ENCODE measurements at places on chromosomes 2 and 18.

GRCh38 chr2:129903586-129904425 lies 75.7 kb upstream of the RAB6C start:
- no peak for DNase-seq

GRCh38 chr2:137865954-137866540 lies 98.2 kb upstream of the HNMT start:
- DNase-seq: peak; percentile 20

DNA sequence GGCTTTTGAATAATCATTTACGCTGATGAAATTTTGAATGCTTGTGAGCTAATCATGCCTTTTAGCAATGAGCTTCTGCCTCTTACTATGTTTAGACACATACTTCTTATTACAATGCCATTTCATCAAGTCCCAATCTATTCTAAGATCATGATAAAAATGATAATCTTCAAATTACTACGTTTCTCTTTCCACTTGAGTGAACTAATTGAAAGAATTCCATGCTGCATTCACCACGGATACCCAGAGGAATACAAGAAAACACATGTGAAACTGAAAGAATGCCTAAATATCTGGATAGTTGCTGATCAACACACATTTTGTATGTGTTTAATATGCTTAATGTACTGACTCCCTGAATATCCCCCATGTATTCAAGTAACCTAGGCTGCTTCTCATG lies 62.3 kb downstream of the LRRTM4 start:
- DNase-seq: no peak

DNA sequence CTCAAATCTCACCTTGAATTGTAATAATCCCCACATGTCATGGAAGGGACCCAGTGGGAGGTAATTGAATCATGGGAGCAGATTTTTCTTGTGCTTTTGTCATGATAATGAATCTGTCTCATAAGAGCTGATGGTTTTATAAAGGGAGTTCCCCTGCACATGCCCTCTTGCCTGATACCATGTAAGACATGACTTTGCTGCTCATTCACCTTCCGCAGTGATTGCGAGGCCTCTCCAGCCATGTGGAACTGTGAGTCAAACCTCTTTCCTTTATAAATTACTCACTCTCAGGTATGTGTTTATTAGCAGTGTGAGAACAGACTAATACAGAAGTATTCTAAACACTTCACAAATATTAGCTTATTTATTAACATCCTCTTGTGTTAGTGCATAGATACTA lies 516.7 kb downstream of the LRRTM4 start:
- DNase-seq: no peak

DNA sequence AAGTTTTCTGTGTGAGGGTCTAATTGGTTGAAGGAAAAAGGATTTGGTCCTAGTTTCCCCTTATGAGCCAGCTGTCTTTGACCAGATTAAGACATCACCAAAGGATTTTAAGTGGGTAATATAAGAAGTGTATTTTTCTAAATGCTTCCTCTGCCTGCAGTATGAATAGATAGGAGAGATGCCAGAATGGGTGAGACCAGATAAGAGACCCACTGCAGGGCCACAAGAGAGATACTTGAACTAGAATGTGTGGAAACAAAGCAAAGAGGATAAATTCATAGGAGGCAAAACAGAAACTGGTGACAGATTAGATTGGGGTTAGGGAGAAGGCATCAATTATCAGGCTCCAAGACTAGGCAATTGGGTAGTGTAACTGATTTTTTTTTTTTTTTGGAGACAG lies 1.1 kb upstream of the HDHD2 start:
- DNase-seq: peak; percentile 25

- no peak for DNase-seq
Observed at GRCh38 chr2:9166579-9167377, 39.8 kb upstream of the ASAP2 start.

DNA sequence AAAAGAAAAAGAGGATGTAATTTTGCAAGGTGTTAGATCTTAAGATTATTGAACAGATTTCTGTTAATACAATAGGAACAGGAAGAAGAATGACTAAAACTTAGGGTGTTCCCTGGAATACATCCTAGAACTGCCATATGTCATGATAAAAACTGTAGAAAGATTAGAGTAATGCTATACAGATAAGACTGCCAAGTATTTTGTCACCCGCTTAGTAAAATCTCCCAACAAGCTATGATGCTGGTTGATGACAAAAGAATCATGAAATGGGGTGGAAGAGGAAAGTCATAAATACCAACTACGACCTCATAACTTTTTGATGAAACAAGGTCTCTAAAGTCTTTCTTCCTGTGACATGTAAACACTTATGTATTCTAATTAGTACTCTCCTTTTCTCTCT lies 163.6 kb upstream of the COL3A1 start:
- no peak for DNase-seq

DNA sequence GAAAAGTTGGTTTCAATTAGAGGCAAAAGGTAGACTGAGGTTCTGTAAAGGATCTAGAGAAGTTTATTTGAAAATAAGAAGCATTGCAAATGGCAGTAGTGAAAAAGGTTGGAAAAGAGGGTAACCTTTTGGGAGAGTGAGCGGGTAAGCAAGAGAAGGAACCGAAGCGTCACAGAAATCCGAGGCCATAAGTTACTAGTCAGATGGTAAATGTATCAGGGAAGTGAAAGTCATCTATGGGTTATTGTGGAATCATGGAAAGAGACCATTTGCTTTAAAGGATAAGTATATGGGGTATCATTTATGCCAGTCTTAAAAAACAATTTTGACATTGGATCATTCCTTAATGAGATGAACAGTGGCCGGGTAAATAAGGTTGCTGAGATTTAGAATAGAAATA lies 30.5 kb downstream of the EML4 start:
- DNase-seq: no peak

DNA sequence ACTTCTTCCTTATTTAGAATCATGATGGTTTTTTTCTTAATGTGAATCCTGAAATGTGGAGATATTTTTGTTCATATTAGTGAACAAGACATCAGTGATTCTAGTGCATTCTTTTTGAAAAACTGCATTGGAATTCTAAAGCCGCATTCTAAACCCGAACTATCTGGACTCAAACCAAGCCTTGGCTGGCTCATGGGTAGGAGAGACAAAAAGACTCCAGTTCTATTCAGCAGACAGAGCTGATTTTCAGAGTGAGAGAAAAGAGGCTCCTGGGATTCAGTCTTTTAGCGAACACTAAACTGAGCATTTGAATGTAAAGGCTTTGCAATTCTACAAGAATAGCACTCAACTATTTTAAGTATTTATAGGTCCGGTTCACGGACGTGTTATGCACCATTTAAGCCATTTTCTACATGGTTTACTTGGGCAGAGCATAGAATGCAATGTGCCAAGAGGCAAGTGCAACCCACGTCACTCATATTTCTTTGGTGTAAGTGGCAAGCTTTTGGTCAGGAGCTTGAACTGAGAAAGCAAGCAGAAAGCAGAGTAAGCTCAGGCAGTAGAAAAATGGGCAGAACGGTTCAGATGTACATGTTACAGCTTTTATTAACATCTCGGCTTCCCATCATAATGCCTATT lies 227.3 kb upstream of the RAB12 start:
- no peak for DNase-seq

GRCh38 chr2:223560749-223561435 lies 41.3 kb downstream of the SCG2 start:
- no peak for DNase-seq

GRCh38 chr18:31720867-31721266 lies 36.5 kb upstream of the B4GALT6 start:
- DNase-seq: no peak

- no peak for DNase-seq
Observed at GRCh38 chr18:57728941-57729511, 74.1 kb downstream of the ATP8B1 start.

DNA sequence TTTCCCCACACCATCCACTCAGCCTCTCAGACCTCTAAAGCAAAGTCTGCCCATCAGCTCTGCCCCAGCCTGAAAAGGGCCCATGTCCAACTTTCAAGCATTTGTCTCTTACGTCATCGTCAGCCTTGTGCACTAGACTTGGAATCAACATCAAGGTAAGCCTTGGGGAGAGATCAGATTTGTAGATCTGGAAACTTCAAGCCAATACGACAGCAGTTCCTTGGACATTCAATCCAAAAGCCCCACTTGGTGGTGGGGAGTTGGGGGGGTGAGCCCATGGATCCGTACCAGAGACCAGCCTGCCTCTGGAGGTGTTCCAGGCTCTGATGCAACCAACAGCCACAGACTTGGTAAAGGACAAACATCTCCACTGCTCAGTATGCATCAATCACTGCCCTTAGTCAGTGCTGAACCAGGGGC lies 206.8 kb upstream of the MEIS1 start:
- no peak for DNase-seq

DNA sequence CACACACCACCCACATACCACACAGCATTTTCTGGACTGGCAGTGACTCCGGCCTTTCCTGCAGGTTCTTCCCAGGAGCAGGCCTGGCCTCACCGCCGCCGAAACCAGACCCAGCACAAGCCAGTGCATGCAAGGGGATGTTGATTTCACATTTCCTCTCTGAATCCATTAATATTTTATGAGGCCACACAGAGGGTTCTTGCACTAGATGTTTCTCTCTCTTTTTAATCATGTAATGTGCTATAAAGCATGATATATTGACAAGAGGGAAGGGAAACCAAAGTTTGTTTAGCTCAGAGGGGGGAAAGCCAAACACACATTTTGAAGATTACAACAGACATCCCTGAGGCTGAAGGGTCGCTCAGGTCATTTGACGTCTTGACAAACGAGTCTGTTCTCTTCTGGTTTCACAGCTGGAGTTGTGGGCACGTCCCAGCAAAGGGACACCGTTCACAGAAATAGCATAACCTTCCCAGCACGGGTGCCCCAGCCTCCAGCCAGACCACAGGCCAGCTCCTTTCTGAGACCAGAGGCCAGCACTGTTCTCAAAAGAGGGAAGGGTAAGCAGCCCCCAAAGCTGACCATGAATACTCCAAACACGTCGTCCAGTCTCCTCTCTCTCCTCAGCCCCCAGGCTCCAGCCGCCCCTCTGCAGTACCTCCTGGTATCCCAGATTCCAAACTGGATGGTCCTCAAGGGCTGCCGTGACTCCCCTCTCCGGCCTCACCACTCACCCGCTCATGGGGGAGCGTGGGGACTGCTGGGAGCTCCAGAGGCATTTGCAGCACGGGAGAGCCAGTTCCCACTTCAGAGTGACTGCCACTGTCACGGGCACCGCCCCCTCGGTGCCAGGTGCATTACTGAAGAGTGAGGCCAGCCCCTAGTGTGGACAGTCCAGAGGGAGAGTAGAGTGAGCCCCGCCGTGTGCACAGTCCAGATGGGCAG lies 340.3 kb upstream of the SALL3 start:
- DNase-seq: no peak

DNA sequence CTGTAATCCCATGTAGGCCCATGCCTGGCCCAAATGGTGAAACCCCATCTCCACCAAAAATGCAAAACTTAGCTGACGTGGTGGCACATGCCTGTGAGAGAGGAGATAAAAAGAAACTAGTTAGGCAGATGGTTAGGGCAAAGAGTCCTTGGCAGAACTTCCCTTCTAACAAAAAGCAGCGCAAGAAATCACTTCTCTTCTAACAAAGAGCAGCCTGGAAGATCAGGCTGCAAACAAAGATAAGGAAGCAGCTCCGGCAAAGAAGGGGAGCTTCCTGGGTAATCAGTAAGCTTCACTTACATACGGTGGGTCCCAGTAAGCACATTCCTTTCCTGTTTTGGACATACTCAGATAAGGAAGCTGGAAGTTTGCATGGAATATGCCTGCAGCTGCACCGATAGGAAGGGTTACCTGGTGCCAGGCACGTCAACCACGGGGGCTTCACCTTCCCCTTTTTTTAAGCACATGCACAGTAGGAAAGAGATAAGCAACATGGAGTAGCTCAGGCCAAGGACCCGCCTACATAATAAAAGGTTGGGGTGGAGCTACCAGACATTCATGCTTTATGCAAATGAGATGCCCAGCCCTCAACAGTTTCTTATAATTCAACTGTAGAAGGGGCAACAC lies 61.0 kb upstream of the SLC25A52 start:
- DNase-seq: no peak

GRCh38 chr18:60570172-60570571 lies 197.6 kb upstream of the MC4R start:
- no peak for DNase-seq

DNA sequence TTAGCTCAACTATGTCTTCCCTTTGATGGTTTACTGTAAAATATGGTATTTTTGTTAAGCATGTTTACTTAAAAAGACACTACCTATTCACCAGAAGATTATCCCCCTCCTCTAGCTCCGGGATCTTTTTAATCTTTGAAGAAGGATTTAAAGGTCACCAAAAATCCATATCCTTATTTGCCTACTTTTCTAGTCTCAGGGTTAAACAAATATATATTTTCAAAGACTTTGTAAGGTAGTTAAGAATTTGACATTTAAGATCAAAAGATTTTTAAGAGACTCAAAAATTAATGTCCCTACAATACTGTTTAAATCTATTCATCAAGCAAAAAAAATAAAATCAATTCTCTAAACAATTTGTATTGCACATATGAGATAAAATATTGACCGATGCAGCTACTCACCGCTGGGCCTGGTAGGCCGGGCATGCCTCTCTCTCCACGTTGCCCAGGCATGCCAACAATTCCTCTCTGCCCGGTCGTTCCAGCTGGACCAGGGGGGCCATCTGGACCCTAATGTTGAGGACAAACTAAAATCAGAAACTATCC lies 76.1 kb downstream of the COL3A1 start:
- no peak for DNase-seq

DNA sequence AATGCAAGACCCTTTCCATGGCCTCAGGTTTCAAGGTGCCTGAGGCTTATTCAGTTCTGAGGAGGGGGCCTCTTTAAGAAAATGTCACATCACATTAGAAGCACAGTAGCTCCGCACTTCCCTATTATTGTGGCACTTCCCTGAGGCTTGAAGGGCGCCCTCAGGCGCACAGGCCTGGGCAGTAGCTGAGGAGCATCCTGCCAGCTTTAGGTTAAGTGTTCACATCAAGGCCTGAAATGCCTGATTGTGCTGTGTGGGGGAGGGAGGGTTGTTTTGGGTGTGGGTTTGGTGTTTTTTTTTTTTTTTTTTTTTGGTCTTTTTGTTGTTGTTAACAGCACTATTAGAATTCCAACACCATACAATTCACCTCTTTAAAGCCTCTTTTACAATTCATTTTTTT lies 107.9 kb downstream of the CABLES1 start:
- no peak for DNase-seq

DNA sequence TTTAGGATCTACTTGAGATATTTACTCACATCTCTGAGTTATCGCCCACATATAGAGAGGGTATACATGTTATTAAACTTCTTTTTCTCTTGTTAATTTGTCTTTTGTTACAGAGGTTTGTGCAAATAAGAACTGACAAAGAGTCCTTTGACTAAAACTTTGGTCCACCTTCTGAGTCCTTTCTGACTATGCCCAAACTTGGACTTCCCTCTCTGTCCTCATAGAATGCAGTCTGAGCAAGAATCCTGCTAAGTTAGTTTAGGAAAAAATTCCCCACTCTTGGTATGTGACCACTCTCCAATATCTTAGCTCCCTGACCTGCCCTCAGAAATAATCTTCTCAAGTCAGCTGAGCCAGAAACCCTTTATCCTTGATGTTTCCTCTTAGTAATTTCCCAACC lies 257.5 kb upstream of the REG3G start:
- DNase-seq: no peak

DNA sequence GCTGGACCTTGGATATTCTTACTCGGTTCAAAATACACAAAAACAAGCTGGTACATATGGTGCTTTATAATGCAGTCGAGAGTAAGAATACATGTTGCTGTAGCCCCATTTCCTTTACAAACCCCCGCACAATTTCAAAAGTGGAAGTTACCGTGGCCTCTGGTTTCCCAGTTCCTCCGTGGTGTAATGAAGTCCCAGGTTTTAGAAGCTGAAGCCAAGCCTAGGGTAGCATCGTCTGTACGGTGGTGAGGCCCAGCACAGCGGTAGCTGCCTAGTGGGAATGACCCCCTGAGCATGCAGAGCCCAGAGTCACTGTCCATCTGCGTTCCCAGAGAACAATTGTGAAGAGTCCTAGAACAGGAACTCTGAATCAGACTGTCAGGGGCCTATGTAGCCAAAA lies 171.8 kb downstream of the ASXL3 start:
- no peak for DNase-seq
